Activated CD4-positive, alpha-beta T cell treated with anti-CD3 and anti-CD28 coated beads, Interleukin-2, Interleukin-6, amounts not matched to agents 100 ng/mL and 50 ng/mL, durations not matched to agents 16 hours and 8 hours (primary cell): ENCODE measurements at places on chromosomes 3 and 15.
A peak's percentile ranks its signal among the peaks of the same experiment; 100 is the strongest.

DNA sequence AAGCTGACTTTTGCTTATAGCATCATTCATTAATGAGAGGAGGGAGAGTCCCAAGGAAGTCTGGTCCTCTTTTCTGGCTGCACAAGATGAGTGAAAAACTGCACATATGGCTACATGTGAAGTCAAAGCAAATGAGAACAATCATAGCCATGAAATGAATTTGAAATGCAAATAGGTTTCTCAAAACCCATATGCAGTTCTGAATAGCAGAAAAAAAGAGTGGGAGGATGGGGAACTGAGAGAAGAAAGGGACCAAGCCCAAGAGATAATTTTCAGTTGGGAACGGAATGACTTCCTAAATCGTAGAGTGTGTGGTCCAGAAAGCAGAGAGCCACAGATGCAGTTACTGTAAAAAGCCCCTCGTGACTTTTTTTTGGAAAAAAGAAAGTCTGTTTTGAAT lies 66.3 kb downstream of the GTPBP8 start:
- no peak for DNase-seq

- DNase-seq, result no peak
These were observed 109.4 kb upstream of the C15orf61 start for GRCh38 chr15:67411486-67411885.

DNA sequence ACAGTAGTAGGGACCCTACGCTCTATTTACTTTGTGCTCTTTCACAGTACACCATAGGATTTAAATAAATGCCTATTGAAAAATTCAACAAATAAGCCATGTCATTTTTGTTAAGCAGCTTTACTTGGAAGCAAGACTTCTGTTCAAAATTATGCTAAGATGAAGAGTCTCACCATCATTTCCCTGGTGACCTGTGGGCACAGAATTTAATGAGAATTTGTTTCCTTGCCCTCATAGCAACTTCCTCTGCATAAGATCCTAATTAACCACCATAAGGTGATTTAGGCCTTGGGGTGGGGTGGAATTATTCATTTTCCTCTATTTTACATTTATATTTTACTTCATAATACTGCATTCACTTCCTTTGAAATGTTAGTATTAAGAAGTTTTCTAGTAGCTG lies 70.5 kb downstream of the CHL1 start:
- no peak for DNase-seq

GRCh38 chr3:46710229-46710628 lies 7.4 kb downstream of the PRSS50 start:
- no peak for DNase-seq

GRCh38 chr3:151504606-151505005 lies 43.7 kb upstream of the IGSF10 start:
- no peak for DNase-seq

- peak; percentile 83 for DNase-seq
These were observed 783 bp downstream of the RNF168 start for GRCh38 chr3:196502775-196503195.
